ENCODE measurements at places on chromosomes 13 and 19.

GRCh38 chr19:15110418-15110815 is 3.2 kb downstream of the SYDE1 start:
- DNase-seq, result no peak

DNA sequence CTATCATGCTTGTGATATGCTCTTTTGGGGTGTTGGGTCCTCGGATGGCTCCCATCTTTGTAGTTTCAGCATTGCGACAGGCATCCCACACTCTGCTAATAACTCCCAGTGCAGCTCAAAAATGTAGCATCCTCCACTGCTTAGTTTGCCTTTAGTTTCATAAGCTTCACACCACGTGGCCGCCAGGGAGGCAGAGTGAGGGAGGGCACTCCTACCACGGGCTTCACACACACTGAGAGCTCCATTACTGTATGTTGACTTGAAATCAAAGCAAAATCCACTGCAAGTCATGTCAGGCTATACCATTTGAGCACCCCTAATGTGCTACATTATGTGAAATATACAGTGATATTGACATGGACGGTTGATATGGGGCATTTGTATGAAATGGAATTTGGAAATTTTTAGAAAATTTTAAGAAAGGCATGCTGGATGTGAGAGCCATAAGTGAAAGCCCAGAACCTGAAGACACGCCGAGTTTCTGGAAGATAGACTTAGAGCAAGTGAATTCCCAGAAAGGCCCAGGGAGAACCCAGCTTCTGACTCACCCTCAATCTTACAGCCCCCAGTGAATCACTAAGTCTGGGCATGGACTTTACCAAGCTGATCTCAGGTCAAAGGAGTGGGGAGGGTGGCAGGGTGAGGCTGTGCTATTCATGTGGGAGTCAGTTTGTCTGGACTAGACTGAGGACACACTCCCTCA is 94.1 kb downstream of the HSPH1 start:
- DNase-seq, result peak; percentile 81

GRCh38 chr19:49193822-49194394 is 36.3 kb downstream of the TRPM4 start:
- no peak for DNase-seq

DNA sequence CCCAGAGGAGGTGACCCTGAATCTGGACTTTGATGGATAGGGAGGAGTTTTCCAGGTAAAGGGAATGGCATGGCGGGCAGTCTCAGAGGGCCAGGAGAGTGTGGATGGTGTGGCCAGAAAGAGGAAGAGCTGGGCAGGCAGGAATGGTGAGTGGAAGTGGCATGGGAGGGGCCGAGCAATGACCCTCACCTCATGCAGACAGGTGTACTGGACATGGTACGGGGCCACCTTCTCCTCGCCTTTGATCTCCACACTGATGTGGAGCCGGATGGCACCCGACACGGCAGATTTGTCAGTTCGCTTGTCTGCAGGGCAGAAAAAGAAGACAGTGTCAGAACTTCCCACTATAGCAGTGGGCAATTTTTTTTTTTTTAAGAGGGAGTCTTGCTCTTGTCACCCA is 45.5 kb downstream of the UNC13A start:
- DNase-seq, result no peak

- peak; percentile 34 for DNase-seq
These were observed 67.9 kb upstream of the ZNF724 start for GRCh38 chr19:23318143-23318542.

DNA sequence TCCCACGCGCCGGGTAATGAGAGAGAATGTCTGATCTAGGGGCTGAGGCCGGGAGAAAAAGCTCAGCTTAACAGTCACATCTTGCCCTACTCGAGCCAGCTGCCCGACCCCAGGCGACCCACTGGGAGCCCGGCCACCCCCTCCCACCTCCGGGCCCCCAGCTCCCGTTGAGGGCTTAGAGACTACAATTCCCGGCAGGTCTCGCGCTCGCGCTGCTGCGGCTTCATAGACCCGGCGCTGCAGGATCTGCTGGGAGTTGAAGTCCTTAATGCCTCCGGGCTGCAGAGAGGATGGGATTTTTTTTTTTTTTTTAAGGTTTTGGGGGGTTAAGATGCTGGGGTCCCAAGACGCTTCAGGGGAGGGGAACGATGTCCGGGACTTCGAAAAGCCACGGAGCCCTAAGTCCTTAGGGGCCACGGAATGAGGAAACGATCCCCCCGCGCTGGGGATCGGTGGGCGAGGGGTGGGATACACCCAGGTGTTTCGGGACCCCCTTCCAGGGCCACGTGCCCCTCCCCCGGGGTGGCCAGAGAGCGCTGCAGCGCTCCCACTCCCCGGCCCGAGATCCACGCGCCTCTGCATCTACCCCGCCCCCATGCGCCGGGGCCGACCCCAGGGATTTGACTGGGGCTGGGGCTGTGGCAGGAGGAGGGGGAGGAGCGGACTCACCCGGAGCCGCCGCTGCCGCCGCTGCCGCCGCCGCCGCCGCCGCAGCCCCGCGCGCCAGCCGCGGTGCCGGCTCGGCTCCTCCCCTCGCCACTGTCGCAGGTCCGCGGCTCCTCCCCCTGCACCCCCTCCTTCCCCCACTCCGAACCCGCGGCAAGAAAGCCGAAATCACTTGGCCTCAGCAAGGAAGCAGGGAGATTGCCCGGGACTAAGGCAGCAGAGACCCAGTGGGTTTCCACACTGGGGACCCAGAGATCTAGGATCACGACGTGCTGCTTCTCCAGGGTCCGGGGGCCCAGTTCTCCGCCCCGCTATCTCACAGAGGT is at the start of gene SYT3:
Gene SYT3 (minus strand): TSS at position 761 of the 992 bp plus-strand sequence. CDS start 2,470 bp downstream, outside the sequence.
- DNase-seq, result peak; percentile 72

DNA sequence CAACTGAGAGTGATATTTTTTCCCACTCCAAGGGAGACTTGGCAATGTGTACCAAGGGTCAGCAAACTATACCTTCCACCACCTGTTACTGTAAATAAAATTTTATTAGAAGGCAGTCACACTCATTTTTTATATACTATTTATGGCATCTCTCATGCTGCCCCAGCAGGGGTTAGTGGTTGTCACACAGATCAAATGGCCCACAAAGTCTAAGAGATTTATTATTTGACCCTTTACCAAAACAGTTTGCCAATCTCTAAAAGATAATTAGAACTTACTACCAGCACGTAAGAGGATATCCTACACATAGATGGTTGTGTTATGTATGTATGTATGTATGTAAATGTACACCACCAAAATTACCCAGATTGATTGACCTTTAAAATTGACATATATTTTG is 185.1 kb downstream of the PRR20E start:
- no peak for DNase-seq

- DNase-seq, result no peak
These were observed 14.3 kb downstream of the LRP3 start for GRCh38 chr19:33208371-33208895.

DNA sequence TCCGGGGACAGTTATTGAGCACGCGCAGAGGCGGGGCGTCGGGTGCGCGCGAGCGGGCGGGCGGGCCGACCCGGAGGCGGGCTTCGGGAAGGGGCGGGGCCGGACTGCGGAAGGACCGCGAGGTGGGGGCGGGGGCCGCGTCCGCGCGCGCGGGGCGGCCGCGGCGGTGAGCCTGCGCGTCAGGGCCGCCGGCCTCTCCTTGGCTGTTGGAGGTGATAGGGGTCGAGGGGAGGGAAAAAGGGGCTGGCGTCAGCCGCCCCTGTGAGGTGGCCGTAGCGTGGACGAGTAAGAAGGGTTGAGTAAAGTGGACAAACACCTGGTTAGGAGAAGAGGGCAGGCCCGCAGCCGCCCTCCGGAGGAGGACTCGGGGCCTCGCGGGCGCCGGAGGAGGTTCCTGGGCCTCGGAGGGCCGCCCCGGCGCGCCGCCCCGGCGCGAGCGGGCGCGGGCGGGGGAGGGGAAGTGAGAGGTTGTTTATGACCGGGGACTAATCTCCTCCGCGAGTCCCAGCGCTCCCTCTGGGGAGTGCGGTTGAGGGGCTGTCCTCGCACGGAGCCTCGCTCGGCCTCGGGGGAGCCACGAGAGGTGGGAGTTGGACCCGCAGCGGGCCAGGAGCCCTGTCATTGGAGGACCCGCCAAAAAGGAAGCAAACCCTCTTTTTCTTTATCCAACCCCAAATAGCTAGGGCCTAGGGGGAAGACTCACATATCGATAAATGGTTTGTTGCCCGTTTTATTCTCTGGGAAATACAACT is 547 bp upstream of the INTS6 start:
- peak; percentile 85 for DNase-seq

DNA sequence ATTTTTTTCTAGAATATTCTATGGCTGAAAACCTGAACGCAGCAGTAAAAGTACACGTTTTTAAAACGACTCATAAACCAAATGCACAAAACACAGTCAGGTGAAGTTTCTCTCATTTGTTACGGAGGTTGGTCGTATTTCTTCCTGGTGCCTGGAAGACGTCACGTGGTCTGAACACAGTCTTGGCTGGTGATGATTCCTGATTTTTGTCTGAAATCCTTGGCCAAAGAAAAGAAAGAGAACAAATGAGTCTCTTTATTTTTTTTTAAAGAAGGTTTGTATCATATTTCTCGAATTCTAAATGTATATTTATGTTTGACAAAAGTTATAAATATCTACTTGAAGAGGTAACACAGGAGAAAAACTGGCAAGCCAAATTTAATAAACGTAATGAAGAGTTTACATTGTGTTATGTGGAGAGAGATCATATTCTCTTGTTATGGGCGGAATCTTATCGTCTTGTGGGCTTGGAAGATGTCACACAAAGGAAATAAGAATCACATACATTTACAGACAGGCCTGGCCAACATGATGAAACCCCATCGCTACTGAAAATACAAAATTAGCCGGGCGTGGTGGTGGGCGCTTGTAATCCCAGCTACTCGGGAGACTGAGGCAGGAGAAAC is 10.0 kb upstream of the PNMA8A start:
- no peak for DNase-seq

GRCh38 chr19:46659151-46660007 is 1.6 kb downstream of the DACT3 start:
- DNase-seq, result no peak

DNA sequence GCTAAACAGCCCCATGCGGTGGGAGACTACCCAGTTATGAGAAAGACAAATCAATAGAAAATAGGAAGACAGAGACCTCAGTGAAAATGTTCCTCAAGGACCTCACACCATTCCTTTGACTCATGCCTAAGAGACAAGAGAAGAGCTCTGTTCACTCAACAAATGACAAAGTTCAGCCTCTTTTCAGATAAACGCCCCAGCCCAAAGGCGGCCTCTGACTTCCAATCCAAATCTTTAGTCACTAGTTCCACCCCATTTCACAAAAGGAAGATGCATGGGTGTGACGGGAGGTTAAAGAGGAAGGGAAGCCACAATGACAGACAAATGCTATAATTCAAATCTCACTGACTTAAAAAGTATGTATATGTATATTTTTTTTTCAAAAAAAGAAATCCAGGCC is 8.1 kb downstream of the CARS2 start:
- DNase-seq, result no peak

- no peak for DNase-seq
These were observed 301.0 kb downstream of the NDFIP2 start for GRCh38 chr13:79781829-79782540.

- no peak for DNase-seq
These were observed 158.0 kb downstream of the VWA8 start for GRCh38 chr13:41802684-41803444.

- DNase-seq, result no peak
These were observed 73.8 kb downstream of the TRPM4 start for GRCh38 chr19:49231389-49231788.

DNA sequence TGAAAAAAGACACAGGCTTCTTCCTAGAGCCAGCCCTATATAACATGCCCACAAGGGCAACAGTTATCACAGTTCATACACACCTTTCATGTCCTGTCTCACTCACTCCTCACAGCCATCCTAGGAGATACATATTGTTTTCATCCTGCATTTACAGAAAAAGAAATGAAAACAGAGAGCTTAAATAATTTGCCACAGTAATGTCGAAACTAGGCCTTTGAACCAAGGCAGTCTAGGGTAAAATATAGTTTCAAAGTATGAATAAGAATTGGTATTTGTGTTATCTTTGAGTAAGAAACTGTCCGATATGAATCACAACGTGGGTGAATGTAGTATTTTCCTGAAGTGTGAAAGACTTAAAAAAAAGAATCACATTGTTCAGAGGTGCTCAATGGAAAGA is 26.8 kb downstream of the CLDN10 start:
- DNase-seq, result no peak

GRCh38 chr13:35480346-35480745 is 3.9 kb upstream of the MAB21L1 start:
- DNase-seq, result no peak

GRCh38 chr19:33508941-33509614 is 12.5 kb downstream of the PEPD start:
- DNase-seq, result no peak

- DNase-seq, result no peak
These were observed 1827.0 kb upstream of the MIR17HG start for GRCh38 chr13:89520468-89520867.

GRCh38 chr19:8325454-8325853 is 4.2 kb downstream of the RPS28 start:
- no peak for DNase-seq

- DNase-seq, result no peak
These were observed 51.6 kb downstream of the SOX1 start for GRCh38 chr13:112118451-112119064.

GRCh38 chr19:1481893-1482360 is 2.9 kb upstream of the C19orf25 start:
- DNase-seq, result no peak

DNA sequence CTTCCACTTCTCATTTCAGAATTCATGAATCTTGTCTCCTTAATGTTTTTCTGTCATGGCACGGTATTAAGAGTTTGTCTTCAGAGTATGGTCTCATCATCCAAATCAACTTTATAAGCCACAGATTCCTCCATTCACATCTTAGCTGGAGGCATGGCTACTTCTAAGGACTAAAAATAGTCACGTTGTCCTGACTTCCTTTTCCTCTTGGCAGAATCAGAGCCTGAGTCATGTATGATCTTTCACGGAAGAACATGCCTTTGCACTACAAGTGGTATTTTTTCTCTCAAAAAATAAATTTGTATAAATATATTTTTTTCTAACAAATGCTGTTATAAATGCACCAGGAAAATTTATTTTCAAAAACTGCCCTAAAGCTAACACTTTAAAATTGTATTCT is 71.4 kb downstream of the ALOX5AP start:
- DNase-seq, result no peak

DNA sequence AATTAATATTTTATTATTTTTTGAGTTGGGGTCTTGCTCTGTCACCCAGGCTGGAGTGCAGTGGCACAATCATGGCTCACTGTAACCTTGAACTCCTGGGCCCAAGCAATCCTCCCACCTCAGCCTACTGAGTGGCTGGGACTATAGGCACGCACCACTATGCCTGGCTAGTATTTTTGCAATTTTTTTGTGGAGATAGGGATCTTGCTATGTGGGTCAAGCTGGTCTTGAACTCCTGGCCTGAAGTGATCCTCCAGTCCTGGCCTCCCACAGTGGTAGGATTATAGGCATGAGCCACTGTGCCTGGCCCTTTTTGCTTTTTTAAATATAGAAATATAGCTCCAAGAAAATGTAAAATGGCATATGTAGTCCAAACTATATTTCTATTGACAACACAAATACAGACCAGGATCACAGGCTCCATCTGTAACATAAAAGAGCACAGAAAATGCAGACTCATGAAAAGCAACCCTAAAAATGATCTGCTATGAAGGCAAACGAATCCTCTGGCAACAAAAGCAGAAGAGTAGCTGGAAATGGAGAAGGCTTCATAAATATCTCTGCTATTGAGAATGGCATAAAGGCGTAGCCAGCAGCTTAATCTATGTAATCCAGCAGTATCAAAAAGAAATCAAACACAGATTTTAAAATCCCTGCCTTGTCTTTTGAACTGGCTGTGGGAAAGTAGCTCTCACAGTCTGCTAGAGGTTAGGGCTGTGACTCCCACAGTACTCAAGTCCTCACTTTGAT is 200.6 kb downstream of the LHFPL6 start:
- no peak for DNase-seq

GRCh38 chr19:56324436-56324835 is 9.8 kb upstream of the ZSCAN5A start:
- no peak for DNase-seq
